ENCODE measurements at places on chromosomes 16 and 17.
A peak's percentile ranks its signal among the peaks of the same experiment; 100 is the strongest.

DNA sequence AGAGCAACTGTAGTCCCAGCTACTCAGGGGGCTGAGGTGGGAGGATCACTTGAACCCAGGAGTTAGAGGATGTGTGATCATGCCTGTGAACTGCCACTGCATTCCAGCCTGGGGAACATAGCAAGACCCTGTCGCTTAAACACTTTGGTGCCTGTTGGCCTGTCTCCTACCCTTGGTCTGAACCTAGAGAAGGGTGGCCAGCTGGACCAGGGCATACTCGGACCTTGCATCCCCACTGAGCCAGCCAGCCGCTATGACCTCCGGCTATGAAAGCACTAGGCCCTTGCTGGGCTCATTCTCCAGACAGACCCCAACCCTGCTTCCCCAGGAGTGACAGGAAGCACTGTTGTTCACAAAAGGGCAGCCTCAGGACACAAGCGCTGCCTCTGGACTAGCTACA lies 4.6 kb downstream of the IFT20 start:
- DNase-seq, result no peak

GRCh38 chr16:3058139-3059030 lies 7.1 kb upstream of the IL32 start:
- peak; percentile 56 for DNase-seq

GRCh38 chr16:72646615-72647014 lies 401.3 kb downstream of the ZFHX3 start:
- peak; percentile 19 for DNase-seq

- DNase-seq, result no peak
Observed at GRCh38 chr17:59287891-59288290, 43.6 kb upstream of the YPEL2 start.

- DNase-seq, result no peak
Observed at GRCh38 chr17:82154881-82155331, 56.9 kb upstream of the FASN start.

DNA sequence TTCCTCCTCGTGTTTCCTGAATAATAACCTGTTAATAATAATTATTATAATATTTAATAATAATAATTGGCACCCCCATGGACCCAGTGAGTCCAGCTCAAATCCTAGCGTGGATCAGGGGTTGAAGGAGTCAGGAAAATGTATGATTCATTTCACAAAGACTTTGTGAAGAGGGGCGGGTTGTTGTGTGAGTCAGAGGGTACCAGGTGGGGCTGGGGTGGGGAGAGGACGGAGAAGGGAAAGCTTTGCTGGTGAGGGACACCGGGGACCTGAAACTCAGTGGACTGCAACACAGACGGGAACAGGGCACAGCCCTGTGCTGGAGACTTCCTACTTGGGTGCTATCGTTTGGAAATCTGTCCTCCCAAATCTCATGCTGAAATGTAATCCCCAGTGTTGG lies 3.1 kb upstream of the ADORA2B start:
- no peak for DNase-seq

DNA sequence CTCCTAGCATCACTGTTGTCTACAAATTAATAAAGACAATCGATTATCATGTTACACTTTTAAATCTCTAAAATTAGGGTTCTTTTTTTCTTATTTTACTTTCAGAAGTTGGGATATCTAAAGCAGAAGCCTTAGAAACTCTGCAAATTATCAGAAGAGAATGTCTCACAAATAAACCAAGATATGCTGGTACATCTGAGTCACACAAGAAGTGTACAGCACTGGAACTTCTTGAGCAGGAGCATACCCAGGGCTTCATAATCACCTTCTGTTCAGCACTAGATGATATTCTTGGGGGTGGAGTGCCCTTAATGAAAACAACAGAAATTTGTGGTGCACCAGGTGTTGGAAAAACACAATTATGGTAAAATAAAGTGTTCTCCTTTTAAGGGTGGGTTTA lies 2.4 kb downstream of the RAD51C start:
- no peak for DNase-seq

- peak; percentile 57 for DNase-seq
Observed at GRCh38 chr17:11899537-11899942, 97.7 kb downstream of the ZNF18 start.

- DNase-seq, result no peak
Observed at GRCh38 chr17:43543771-43544575, 2.2 kb downstream of the ETV4 start.

GRCh38 chr17:52298881-52299280 lies 140.4 kb upstream of the CA10 start:
- DNase-seq, result no peak

GRCh38 chr17:34351096-34351495 lies 5.2 kb upstream of the CCL13 start:
- no peak for DNase-seq

DNA sequence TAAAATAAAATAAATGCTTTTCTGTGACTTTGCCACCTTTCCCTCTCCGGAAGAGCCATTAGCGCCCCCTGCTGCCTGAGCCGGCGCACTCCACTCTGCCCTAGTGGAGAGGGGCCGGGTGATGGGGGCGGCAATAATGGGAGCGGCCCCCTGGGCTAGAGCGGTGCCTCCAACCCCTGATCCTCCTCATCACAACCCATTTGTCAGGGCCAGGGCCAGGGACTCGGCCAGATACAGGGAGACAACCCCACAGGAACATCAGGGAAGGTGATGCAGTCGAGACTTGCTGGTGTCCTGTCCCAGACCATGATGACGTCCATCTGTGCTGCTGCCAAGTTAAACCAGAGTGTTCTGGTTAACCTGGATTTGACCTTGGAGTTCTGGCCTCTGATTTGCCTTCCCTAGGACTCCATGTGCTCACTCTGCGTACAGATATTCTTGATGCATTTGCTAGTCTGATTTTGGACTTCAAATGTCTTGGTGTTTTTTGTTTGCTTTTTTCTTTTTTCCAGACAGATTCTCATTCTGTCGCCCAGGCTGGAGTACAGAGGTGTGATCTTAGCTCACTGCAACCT lies 46.1 kb upstream of the BPTF start:
- DNase-seq, result peak; percentile 76

DNA sequence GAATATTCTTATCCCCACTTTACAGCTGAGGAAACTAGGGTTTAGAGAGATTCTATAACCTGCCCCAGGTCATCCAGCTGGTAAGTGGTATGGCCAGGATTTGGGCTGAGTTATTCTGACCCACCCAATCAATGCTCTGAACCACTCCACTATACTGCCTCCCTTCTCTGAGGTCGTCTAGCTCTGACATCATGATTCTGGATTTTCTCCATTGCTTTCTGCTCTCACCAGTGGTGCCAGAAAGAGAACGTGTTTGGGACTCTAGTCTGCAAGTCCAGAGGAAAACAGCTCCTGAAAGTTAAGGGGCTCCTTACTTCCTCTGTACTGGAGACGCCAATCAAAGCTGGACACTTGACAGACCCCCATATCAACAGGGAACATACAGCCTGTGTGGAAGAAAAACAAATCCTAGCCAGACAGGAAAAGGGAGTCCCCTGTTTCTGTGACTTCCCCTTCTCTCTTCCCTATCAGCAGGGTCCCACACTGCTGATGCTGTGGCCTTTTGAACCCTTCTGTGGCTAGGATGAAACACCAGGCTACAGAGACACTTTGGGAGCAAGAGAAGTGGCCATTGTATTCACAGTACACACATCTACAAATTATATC lies 6.0 kb upstream of the EZH1 start:
- no peak for DNase-seq

- DNase-seq, result peak; percentile 91
Observed at GRCh38 chr17:43645765-43646481, 15.8 kb downstream of the MEOX1 start.

DNA sequence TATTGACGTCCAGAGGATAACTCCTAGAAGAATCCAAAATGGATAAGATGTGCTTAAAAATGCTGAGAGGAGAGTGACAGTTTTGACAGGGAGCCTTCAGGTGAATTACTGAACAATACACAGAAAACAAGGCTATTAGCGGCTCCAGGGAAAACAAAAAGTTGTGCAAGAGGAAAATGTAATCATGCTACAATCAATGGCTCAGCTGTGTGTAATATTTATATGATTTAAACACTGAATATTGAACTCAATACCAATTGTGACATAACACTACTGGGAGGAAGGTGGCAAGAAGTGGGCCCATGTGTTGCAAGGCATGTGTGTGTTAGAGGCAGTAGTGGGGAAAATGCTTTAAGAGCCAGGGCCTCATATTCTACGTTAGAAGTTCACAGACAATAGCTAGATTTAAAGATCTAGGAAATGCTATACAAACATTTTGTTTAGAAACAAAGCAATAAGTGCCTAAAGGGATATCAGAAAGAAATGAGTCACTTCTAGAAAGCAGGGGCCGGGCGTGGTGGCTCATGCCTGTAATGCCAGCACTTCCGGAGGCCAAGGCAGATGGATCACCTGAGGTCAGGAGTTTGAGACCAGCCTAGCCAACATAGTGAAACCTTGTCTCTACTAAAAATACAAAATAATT lies 253.2 kb upstream of the IRX5 start:
- no peak for DNase-seq

DNA sequence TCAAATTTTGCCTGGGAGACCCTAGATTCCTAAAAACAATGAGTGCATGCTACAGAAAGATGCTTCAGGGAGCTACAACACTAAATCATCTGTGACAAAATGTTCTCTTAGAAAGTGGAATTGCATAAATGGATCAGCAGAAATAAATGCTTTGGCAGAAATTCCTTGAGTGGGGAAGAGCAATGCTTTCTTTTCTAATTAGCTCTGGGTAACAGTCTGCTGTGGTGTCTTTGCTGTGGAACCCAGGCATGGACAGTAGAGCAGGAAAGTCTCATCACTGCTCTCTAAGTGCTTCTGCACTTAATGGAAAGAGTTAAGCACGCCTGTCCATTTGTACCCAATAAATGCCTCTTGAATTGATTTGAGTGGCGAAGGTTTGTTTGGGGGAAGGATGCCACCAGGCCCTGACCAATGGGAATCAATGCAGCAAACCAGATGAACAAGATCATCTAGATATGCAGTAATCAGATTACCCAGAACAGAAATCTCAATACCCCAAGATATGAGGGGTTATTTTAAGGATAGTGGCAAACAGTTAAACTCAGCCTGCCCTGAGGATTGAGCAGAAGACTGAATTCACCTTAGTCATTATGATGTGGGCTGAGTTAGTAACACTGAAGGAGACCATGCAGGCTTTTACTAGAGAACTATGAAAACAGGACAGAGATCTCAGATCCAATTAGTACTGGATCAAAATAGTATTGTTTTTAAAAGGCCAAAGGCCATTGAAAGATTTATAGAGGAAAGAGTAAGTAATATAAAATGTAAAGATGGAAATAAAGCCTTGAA lies 13.6 kb downstream of the HLF start:
- no peak for DNase-seq

DNA sequence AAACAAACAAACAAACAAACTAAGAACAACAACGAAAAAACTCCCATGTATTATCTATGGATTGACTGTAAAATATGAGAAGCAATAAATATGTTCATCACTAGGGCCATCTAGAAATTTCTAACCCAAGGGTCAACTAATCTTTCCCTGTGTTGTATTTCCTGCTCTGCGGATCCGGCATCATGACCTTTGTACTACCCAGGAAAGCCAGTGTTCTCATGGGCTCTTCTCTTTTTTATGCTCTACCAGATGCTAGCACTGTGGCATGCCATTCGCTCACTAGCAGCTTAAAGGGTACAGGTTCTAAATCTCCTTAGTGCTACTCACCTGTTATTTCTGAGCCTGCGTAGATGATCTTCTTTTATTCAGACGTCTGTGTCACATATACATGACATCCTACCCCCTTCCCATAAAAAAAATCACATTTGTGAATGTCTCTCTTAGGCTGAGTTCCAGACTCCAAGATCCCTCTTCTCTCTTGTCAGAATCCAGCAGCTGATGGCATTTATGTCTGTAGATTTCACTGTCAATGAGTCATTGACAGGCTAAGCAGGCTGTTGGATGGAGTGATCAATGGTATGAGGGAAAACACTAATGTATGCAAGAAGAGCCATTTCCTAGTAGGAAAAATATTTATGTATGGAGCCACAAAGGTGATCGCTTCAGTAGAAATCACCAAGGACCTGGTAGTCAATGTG lies 100.0 kb downstream of the WWOX start:
- no peak for DNase-seq

GRCh38 chr16:24764916-24765315 lies 35.5 kb downstream of the TNRC6A start:
- DNase-seq, result no peak

DNA sequence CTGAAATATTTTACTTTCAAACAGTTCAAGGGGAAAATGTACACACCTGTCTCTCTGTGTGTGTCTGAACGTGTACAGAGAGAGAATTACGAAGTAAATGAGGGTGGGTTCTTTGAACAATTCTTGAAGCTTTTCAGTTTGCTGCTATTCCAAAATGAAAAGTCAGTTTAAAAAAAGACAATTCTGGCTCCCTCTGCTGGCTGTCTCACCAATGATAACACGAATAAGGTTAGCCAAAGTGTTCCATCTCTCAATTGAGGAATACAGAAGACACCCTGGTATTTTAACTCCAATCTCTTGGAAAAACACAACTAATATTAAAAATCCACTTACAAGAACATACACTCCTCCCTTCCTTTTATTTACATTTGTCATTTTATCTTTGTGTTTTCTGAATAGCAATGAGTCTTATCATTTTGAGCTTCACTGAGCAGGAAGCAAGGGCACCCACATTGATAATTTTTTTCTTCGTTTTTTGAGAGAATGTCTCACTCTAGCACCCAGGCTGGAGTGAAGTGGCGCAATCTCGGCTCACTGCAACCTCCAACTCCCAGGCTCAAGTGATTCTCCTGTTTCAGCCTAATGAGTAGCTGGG lies 20.5 kb downstream of the EFTUD2 start:
- DNase-seq, result no peak

Data from right hindlimb (tissue), 1 donor.